ENCODE measurements at places on chromosomes 5 and 9. TPM values are rescaled to one million over a fixed set of nuclear protein-coding genes. Genes with fewer than 3 reads are reported as not detected.

- DNase-seq: no peak
Measured at GRCh38 chr9:120291050-120291449, 288.9 kb downstream of the CDK5RAP2 start.

DNA sequence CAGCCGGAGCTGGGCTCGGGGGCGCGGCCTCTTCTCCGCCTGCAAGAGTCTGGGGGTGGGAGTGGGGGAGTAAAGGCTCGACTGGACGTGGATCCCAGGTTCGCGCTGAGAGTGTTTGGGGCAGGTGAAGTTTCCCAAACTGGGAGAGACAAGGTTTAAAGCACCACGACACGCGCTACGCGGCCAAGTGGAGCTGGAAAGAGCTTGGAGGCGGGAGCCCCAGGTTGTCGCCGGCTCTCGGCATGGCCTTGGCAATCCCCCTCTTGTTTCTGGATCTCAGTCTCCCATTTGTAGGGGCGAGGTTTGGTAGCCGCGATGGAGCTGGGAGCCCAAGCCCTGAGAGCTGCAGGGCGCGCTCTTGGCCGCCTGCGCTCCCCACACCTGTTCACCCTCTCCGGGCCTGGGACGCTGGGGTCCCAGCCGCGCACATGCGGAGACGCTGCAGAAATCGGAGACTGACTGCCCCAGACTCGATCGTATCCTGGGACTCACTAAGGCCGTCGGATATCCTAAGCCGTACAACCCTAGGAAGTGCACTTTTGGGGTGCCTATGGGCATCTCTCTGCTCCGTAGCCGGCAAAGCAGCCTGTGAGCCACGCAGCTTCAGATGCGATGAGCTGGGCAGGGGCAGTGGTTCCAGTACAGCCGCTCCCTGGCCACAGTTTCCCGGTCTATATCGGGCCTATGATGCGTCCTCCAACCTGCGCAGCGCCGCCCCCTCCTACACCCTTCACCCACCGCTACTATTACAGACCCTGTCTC lies 937 bp downstream of the TMOD1 start:
- DNase-seq: no peak

GRCh38 chr5:132782101-132782500 lies 5.1 kb upstream of the SEPTIN8 start:
- no peak for DNase-seq

GRCh38 chr5:176611435-176611834 lies 1.5 kb upstream of the GPRIN1 start:
- peak; percentile 14 for DNase-seq

DNA sequence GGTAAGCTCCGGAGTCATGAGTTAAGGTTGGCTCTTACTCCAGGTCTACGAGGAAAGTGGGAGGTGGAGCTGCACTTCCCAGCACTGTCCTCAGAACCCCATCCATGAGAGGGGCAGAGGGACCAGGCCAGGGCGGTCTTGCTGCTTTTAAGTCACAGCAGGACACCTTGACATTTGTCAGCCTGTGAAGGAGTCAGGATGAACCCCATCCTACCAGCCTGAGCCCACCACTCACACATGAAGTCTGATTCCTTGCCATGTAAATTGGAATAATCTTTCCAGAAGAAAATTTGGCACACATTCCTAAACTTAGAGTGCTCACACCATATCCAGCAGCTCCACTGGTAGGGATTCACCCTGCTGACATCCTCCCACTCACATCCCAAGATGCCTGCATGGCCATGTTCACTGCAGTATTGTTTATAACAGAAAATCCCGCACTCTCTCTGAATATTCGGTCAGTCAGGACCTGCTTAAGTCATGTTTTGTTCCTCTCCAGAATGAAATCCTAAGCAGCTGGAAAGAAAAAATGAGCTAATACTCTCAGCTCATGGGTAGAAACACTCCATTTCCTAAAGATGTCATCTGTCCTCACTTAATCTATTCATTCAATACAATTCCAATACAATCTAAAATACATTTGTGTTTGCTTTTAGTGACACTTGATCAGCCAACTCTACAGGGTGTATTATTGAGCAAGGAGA lies 79.3 kb upstream of the COL5A1 start:
- DNase-seq: no peak

DNA sequence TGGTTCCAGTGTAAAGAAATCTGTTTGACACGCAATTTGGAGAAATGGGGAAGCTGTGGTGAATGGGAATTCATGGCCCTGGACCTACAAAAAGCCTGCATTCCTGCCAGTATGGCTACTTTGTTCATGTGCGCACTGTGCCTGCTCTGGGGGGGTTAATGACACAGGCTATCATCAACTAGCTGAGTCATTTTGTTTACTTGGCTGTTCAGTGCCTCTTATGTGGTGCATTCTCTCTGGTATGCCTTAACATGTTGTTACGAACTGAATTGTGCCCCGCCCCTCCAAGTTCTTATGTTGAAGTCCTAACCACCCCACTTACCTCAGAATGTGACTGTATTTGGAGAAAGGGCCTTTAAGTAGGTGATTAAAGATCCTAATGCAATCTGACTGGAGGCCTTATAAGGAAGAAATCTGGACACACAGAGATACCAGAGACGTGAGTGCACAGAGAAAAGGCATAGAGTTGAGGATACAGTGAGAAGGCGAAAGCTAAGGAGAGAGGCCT lies 20.4 kb upstream of the UBAP1 start:
- DNase-seq: no peak

- DNase-seq: no peak
Measured at GRCh38 chr5:90022002-90022710, 387.4 kb downstream of the CETN3 start.

The CAMK2A gene
- polyA plus RNA-seq: 0.09 TPM

- peak; percentile 18 for DNase-seq
Measured at GRCh38 chr9:35790385-35791296, 750 bp upstream of the NPR2 start.

DNA sequence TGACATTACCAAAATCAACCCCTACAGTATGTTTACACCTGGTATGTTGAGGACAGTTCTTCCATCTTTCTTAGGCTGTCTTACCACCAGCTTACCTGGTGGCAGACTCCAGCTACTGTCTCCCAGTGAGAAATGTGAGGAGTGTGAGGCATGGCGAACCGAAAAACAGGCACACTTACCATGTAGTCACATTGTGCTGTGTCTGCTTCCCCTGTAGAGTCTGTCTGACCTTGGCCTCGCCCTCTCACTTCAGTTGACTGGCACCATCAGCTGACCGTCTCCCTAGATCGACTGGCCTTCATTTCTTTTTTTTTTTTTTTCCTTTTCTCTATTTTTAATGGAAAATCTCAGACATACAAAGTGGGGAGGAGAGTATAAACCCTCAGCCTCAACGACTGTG lies 4.9 kb downstream of the ACO1 start:
- no peak for DNase-seq

DNA sequence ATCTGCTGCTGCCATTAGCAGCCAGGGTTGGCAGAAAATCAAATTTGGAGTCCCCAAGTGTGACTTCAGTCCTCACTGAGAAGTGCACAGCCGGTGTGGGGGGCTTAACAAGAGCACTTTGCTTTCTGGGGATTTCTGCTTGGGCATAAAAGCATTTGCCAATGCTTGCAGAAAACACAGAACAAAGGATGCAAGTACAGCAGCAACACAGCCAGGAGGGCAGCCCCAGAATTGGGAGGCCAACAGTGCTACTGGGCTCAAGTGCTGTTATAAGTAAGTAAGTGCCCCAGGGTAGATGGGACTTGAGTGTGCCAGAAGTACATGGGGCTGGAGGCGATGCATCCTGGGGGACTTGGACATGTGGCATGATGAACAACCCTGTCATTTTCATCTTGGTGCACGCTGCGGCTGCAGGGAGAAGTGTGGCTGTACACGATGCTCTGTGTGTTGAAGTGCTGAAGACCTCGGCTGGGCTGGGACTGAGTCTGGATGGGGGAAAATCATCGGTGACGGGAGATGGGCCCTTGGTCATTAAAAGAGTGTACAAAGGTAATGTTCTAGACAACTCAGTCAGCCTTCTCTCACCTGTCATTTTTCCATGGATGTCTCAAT lies 73.3 kb downstream of the GOLPH3 start:
- no peak for DNase-seq

The PAX5 gene
- polyA plus RNA-seq: not detected

DNA sequence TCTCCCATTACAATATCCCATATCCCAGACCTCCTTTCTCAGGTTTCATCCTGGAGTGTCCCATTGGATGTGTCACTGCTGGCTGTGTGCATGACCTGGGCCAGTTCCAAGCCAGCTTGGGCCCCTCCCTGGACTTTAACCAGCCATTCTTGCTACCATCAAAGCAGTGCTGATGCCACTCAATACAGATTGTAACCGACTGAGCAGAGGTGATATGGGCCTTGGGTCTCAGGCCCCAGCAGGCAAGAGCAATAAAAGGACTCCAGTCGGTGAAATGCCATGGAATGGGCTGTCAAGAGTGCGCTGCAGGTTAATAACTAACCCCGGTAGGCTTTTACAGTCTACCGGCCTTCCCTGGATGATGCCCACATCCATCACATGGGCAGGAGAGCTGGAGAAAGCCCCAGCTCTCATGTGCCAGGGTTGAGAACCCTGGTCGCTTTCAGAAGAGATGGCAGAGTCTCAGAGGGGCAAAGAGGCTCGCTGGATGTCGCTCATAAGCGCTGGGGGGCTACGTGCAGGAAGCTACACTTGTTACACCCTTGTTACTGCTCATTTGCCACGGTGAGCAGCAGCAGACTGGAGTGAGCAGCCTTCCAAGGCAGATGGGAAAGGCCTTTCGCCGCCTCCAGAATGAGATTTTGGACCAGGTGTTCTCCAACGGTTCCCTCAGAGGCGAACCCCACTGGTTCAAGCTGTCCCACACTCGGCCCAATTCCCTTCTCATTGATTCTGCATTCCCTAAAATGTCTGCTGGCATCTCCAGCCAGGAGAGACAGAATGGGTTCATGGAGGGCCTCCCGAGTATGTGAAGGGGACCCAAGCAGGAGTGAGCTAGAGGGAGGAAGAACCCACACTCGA lies 13.2 kb downstream of the EPB41L4B start:
- DNase-seq: no peak

The OR1J2 gene
- polyA plus RNA-seq: 0.64 TPM

GRCh38 chr5:127275641-127276193 lies 14.9 kb upstream of the MEGF10 start:
- no peak for DNase-seq

The OLFML2A gene
- polyA plus RNA-seq: 2.0 TPM

The TNC gene
- 648 TPM for polyA plus RNA-seq

The PCDHB5 gene
- 0.22 TPM for polyA plus RNA-seq

The MARCHF11 gene
- not detected for polyA plus RNA-seq

DNA sequence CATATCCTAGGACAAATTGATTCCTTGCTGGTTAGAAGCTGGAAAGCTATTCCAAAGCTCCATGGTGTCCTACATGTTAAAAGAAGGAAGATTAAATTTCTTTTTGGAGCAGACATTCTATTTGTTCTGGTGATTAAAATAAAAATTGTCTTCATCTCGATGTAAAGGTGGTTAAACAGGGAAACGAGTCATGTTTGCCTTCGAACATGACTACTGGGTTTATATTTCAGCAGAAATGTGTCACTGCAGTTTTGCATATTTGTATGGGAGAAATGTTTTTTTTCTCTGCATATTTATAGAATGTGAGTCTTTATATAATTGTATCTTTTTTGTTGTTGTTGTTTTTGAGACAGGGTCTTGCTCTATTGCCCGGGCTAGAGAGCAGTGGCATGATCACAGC lies 36.4 kb downstream of the ADAMTS12 start:
- DNase-seq: no peak

The PHF24 gene
- polyA plus RNA-seq: 0.02 TPM

The FRRS1L gene
- polyA plus RNA-seq: 0.20 TPM

DNA sequence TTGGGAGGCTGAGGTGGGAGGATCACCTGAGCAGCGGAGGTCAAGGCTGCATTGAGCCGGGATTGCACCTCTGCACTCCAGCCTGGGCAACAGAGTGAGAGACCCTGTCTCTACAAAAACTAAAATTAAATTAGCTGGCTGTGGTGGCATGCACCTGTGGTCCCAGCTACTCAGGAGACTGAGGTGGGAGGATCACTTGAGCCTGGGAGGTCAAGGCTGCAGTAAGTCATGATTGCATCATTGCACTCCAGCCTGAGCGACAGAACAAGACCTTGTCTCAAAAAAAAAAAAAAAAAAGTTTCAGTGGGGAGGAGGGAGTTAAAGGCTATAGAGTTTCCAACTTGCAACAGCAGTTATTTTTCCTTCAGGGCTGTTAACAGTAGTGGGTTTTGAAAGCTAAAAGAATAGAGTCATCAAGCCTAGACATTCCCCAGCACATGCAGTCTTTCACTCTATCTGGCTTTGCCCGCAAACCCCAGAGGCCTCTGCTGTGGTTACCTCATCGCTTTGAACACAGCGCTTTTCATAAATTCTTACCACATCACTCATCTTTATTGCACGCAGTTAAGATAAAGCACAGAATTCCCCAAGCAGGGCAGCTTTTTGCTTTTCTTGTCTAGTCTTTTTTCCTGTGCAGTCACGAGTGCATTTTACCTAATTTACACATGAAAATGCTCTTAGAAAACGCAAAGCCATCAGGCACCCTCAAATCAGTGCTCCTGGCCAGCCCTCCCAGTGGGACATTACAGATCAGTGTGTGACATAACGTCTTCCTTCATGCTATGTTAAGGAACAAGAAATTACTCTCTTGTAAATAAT lies 8.7 kb upstream of the SLC2A8 start:
- DNase-seq: peak; percentile 92

GRCh38 chr9:136533775-136534157 lies 12.1 kb downstream of the NOTCH1 start:
- no peak for DNase-seq

GRCh38 chr5:156794687-156795086 lies 55.4 kb upstream of the PPP1R2B start:
- DNase-seq: no peak

The ZNF79 gene
- 5.3 TPM for polyA plus RNA-seq
